ENCODE measurements at places on chromosomes 3 and 15.

- DNase-seq, result no peak
Measured at GRCh38 chr15:68339481-68339880, 61.9 kb downstream of the FEM1B start.

DNA sequence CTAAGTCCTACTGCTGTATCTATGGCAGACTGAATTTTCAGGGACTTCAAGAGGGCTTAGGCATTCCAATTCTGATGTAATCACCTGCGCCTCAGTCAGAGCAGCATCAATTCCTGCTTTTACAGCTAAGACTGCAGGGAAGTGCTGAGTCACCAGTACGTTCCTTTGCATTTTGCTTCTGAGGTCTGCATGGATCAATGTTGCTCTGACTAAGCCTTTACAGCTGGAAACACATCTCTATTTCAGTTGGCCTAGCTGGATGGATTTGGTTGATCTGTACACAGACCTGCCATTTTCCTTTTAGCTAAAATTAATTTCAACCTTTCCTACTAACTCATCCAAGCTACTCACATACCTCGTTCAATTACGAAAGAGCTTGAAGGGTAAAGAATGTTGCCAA, 51.3 kb downstream of the ETV5 start:
- no peak for DNase-seq

DNA sequence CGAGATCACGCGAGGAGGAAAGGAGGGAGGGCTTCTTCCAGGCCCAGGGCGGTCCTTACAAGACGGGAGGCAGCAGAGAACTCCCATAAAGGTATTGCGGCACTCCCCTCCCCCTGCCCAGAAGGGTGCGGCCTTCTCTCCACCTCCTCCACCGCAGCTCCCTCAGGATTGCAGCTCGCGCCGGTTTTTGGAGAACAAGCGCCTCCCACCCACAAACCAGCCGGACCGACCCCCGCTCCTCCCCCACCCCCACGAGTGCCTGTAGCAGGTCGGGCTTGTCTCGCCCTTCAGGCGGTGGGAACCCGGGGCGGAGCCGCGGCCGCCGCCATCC, 1.1 kb upstream of the SETD5 start:
- no peak for DNase-seq

DNA sequence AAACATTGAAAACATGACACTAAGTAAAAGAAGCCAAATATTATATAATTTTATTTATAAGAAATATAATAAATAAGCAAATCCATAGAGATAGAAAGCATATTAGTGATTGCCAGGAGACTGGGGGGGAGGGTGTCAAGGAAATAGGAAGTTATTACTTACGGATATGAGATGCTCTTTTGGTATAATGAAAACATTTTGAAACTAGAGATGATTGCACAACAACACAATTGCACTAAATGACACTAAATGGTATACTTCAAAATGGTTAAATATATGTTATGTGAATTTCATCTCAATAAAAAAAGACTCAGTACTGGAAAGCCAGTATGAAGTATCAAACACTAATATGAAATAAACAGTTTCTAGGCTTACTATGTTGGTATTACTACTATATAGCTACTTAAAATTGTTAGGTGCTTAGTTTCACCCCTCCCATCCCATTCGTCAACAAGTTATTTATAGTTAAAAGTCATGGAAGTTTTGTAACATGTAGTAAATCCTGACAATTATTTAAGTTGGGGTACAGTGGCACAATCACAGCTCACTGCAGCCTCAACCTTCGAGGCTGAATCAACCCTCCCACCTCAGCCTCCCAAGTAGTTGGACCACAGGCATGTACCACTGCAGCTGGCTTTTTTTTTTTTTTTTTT, 43.7 kb downstream of the STAG1 start:
- no peak for DNase-seq

DNA sequence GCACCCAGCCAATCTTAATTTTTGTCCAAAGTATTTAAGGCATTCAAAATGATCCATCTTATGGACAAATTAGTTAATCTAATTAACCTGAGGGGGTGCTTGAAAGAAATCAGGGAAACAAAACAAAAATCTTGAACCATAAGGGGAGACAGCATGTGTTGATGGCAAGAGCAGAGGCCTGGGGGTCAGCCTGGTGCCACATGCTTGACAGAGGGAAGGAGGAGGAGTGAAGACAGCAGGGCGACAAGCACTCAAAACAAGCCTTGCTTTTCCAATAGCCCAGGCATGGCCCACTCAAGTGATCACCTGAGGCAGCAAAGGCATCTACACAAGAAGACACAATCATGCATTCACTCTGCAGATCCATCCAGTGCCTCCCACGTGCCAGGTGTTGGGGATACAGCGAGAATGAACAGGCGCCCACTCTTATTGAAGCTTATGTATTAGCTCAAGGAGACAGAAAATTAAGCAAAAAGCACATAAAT, 25.0 kb upstream of the MGLL start:
- DNase-seq, result peak; percentile 11

DNA sequence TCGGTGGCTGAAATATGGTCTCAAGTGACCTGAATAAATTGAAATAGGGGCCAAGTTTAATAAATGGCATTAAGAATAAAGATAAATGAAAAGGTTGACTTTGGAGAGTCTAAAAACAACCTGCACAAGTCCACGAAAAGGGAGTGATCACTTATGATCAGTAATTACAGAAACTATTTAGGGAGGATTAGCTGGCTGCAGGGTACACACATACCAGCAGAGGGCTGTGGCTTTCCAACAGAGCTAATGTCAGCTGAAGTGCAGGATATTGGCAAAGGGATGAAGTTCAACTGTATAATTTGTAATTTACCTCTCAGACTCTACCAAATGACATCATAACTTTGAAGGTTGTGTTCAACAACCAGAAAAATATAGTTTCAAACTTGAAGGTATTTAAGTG, 86.8 kb downstream of the SYNPR start:
- DNase-seq, result no peak

DNA sequence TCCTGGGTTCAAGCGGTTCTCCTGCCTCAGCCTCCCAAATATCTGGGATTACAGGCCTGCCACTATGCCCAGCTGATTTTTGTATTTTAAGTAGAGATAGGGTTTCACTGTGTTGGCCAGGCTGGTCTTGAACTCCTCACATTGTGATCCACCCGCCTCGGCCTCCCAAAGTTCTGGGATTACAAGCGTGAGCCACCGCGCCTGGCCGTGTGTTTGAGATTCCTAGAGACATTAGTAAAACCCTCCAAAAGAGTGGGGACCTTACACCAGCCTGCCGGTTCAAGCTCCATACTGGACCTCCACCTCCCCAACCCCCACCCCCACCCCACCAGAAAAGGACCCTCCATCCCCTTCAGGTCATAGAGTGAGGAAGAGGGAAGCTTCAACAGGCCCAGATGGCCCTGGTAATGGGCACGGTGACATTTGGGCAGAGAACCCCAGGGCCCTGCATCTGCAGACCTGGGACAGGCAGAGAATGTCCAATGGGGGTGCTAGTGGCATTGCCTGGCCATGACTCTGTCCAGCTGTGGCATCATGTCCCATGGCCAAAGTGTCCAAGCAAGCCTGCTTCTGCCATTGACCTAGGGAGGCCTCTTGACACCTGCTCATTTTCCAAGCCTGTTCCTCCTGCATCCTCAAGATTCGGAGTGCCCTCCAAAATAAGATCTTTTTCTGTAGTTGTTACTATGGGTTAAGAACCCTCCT, 108.9 kb upstream of the KLF13 start:
- DNase-seq, result no peak

GRCh38 chr3:5013021-5013906, 34.0 kb downstream of the BHLHE40 start:
- no peak for DNase-seq

- no peak for DNase-seq
Measured at GRCh38 chr3:133248389-133248788, 151.5 kb upstream of the BFSP2 start.

DNA sequence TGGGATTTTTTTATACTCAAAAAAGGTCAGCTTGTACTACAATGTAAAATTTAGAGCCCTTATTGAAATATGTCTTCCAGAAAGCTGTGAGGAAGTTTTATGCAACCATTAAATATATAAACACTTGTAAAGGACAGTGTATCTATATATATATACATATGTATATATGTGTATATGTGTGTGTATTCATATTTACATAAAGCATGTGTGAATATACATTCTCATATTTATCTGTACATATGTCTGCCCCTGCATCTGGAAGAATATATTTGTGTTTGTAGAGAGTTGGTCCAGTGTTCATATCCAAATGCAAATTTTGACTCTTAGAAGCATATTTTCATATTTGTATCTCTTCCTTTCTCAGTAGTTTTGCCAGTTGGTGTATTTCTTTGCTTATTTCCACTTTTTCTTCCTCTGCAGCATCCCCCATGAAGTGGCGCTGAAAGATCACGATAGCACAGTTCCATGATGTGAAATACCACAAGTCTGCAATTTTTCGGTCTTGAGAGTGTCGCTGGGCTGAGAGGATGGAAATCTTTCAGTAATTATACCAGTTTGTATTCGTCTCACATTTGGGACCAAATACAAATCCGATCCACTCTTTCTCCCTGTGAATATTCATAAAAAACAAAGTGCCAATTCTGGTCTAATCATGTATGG, 311.7 kb upstream of the DPH6 start:
- peak; percentile 58 for DNase-seq

DNA sequence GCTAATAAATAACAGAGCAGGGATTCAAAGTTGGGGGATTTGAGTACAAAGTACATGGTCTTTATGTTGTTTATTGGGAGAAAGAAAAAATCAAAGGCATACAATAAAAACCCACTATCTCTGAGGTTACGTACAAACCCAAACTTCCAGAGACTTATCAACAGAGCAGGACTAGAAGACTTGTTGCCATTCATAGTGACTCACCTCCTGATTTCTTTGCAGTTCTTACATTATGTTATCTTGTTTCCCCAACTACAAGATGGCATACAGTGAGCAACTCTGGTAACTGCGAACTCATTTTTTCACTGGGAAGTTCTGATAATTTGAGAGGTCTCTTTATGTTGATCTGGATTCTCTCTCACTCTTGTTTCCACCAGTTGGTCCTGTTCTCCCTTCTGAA, 80.6 kb upstream of the ETV5 start:
- no peak for DNase-seq

DNA sequence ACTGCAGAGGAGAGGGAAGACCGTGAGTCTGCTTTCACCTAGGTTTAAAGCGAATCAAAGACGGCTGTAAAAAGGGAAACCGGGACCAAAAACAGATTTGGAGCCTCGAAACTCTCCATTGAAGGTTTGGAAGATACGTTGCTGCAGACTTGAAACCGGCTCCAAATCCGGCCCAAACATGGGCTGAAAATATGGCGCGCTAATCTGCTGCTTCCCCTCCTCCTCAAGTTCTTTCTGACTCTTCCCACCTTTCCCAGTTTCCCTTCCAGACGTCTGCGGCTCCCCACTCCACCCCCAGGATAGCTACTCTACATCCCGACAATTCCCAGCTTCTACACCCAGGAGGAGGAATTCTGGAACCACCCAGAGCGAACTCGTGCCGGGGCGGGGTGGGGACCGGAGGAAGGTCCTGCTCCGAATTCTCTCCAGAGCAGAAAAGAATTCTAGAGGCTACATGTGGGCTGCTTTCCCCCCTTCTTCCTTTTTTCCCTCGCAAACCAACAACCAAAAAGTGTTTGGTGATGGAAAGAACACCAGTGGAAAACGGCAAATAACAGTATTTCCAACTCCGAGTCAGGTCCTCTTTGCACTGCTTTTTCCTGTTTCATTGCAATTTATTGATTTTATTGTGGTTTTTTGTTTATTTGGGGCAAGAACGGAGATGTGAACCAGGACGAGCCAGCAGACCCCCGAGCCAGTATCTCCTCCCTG, 8.5 kb downstream of the EOMES start:
- DNase-seq, result no peak

DNA sequence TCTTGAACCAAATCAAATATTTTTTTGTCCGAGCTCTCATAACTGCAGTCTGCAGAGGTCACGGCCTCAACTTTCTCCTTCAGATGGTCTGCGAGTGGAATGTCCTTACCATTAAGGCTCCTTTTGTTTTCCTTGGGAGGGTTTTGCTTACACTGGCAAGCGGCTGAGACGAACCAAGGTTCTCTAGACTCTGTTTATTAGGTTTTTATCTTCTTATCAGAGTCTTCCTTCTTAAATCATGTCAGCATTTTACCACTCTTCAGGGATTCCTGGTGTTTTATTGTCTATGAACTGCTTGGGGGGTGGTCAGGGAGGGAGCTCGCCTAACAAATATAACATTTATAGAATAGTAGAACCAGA, 773.7 kb upstream of the NR2F2 start:
- DNase-seq, result no peak

DNA sequence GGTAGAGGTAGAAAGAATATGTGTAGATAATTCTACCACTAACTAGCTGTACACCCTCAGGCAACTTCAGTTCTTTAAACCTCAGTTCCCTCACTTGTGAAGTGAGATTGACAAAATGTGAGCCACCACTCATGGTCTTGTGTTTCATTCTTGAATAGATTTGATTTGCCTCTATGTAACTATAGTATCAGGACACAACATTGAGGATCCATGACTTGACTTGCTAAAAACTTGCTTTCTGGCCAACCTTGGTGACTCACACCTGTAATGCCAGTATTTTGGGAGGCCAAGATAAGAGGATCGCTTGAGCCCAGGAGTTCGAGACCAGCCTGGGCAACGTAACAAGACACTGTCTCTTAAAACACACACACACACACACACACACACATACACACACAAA, 115.8 kb upstream of the FLNB start:
- no peak for DNase-seq

DNA sequence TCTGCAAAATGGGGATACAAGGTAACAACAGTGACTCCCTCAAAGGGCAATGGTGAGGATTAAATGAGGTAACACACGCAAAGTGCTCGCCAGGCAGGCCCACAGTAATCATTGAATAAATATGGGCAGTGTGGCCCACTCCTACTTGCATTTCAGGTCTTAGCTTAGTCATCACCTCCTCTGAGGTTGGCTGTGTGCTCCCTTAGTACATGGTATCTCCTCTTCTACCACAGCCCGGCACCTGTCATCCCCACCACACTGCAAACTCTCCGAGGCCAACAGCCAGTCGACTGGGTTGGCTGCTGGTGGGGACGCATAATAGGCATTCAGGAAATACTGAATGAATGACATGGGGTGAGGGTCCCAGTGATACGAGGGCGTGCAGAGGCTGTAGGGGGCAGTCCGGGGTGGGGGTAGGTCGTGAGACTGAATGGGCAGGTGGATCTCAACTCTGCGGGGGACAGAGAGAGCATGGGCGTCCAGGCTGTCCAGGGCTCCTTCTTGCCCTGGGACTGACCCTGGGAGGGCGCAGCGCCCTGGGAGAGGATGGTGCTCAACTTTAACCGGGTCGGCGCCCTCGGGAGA, 375 bp upstream of the MYZAP start:
- DNase-seq, result no peak

DNA sequence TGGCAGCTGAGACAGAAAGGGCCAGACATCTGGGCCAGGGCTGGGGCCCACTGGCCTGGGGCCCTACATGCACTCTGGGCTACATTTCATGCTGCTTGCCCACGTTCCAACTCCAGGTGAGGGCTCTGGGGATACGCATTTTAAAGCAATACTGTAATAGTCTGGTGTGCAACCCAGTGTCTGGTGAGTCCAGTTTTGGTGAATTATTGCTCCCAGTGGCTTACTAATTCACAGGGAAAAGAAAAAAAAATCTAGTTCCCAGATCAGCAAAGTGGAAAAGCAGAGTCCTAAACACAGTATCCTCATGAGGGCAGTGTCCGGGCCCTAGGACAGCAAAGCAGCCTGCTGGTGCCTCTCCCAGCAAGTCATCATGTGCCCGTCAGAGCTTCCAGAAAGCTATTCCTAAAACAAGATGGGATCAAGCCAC, 82.4 kb downstream of the CCNL1 start:
- DNase-seq, result peak; percentile 74

GRCh38 chr3:111081008-111081545, 9.5 kb downstream of the NECTIN3 start:
- DNase-seq, result no peak

GRCh38 chr15:32852771-32853170, 135.0 kb downstream of the GREM1 start:
- DNase-seq, result no peak

All from globus pallidus (tissue), 1 donor.